NCI-H1417 (cell line): ENCODE measurements at places on chromosomes 16 and 17.

GRCh38 chr17:80125656-80126448 is 21.1 kb downstream of the EIF4A3 start:
- DNase-seq, result no peak

DNA sequence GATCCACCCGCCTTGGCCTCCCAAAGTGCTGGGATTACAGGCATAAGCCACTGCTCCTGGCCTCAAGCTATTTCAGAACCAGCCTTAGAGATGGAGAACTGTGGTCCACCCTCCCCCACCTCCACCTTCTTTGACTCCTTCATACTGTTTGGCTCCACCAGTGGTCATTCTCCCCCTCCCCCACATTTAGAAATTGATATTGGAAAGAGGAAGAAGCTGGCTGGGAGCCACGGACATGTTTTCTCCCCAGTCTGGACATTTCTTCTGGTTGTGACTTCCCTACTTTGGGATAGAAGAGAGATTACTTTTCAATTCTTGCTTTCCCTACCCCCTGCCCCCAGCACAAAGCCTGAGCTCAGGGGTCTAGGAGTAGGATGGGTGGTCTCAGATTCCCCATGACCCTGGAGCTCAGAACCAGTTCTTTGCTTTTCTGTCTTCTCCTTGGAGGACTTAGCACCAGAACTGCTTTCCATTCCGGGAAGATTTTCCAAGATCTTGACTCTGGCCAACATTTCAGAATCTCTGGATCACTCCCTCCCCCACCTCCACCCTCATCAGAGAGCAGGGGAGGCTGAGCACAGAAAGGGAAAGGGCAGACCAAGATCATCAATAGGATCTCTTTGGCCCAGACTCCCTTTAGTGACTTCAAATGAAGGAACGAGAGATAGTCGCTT is 16.3 kb downstream of the CAVIN1 start:
- DNase-seq, result no peak

DNA sequence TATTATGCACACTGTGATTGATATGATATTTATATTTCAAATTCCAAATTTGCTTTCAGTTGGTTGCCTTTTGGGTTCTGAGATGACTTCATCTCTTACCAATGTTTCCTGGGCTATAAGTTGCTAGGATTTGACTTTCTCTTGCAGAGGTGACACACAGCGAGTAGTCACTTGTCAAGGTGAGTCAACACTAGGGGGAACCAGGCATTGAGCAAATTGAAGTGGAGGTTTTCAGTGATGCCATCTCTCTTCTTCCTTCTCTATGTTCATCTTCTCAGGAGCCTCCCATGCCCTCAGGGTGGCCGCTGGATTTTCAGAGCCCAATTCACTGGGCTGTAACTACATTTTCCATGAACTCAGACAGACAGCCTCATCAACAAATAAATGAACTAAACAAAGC is 6.0 kb upstream of the CPD start:
- DNase-seq, result no peak

GRCh38 chr16:51553910-51554309 is 402.8 kb upstream of the SALL1 start:
- no peak for DNase-seq

GRCh38 chr17:2251098-2251497 is 52.5 kb downstream of the SMG6 start:
- DNase-seq, result no peak

- peak; percentile 35 for DNase-seq
Observed at GRCh38 chr17:40322358-40323315, 13.7 kb downstream of the RARA start.
